ENCODE measurements at places on chromosomes 5 and 9.

- no peak for DNase-seq
Measured at GRCh38 chr9:88388886-88389605, 802 bp downstream of the SPIN1 start.

GRCh38 chr5:169301986-169302385 is 1.0 kb upstream of the SLIT3 start:
- DNase-seq = no peak

GRCh38 chr9:19408316-19408692 is 505 bp upstream of the ACER2 start:
- DNase-seq = no peak

DNA sequence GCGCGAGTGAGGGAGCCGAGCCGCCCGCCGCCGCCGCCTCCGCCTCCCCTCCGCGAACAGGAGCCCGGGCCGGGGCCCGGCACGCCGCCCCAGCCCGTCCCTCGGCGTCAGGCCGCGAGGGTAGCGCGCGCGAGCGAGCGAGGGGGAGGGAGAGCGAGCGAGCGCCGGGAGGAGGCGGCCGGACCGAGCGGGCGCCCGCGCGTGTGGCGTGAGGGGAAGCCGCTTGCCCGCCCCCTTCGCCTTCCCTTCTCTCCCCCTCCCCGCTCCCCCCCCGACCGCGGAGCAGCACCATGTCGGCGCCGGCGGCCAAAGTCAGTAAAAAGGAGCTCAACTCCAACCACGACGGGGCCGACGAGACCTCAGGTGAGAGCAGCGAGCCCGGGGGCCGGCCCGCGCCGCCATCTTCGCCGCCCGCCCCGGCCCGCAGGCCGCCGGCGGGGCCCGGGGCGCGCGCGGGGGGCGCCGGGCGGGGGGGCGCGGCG is 312 bp downstream of the SET start:
- no peak for DNase-seq

- no peak for DNase-seq
Measured at GRCh38 chr5:181283347-181283746, 22.4 kb upstream of the TRIM52 start.

DNA sequence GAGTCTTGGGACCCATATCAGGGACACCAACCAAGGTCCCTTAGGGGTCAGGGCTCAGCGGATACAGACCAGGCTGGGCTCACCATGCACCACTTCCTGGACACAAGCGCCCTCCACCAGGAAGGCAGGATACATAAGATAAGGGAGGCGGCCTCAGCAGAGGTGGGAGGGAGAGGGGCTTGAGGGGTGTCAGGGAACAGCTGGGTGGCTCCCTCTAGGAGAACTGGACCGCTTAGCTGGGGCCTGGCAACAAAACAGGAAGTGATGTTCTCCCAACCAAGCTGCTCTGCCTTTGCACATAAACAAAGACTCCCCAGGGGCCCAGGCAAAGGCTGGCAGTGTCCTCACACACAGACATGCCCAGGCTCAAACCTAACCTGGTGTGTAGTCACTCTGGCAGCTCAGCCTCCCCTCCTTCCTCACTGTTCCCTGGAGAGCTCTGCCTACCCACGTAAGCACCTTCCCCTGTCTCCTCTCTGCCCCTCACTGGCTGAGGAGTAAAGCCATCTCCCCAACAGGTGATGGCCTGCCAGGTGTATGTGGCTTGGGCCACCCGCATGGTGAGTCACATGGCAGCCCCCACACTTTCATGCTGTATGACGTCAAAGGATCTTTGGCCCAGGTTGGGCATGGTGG is 5.8 kb upstream of the BICD2 start:
- no peak for DNase-seq

DNA sequence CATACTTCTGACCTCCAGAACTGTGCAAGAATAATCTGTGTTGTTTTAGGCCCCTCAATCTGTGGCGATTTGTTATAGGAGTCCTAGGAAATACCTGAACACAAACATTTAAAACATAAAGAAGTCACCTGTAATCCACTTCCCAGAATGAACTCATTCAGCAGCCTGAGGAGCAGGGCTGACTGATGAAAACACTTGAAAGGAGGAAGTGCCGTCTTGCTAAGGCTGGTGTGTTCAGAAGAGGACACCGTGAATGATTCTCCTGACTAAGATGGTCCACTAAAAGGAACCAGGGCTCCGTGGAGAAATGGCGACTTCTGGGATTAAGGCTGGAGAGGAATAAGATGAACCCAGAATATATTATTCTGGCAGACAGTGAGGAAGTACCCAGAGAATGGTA is 18.7 kb upstream of the MARCHF6 start:
- no peak for DNase-seq

GRCh38 chr5:131984956-131985665 is 26.3 kb downstream of the ACSL6 start:
- no peak for DNase-seq

GRCh38 chr9:38127271-38127839 is 58.3 kb upstream of the SHB start:
- DNase-seq = no peak

- no peak for DNase-seq
Measured at GRCh38 chr5:40831346-40832210, 3.4 kb downstream of the RPL37 start.

DNA sequence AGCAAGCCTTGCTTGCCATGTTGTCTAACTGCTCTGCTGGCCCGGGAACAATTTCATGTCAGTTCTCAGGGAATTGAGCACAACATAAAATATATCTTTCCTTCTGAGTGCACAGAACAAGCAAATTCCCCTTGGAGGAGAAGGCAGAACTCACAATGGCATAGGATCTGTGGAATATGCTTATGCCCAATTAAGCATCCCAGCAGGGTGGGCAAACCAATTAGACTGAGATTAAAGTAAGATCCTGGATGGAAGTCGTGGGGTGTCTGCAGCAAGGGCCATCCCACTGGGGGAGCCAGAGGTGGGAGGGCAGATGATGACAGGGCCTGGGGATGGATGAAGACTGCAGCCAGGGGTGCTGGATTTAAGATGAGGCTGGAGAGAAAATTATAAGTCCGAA is 114.1 kb downstream of the BRINP1 start:
- DNase-seq = no peak

- no peak for DNase-seq
Measured at GRCh38 chr9:94664801-94665200, 25.5 kb upstream of the FBP1 start.

GRCh38 chr9:77438653-77439052 is 209.5 kb downstream of the GNA14 start:
- no peak for DNase-seq

Data from GOT3 (cell line).